NCI-H524 (cell line): ENCODE measurements at places on chromosomes 13 and 19.
A peak's percentile ranks its signal among the peaks of the same experiment; 100 is the strongest.

DNA sequence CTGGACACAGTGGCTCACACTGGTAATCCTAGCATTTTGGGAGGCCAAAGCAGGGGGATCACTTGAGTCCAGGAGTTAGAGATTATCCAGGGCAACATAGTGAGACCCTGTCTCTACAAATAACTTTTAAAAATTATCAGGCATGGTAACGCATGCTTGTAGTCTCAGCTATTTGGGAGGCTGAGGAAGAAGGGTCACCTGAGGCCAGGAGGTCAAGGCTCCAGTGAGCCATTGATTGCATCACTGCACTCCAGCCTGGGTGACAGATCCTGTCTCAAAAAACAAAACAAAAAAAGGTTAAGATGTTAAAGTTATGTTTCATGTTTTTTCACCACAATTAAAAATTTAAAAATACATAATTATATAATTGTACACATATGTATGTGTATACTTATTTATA is 19.2 kb upstream of the DIAPH3 start:
- no peak for DNase-seq

- DNase-seq = no peak
Measured at GRCh38 chr19:47419030-47419783, at the start of gene MEIS3. MEIS3 (minus strand) TSS chr19:47419527; CDS start chr19:47419081, 446 bp downstream.

- DNase-seq = no peak
Measured at GRCh38 chr13:109422161-109422560, 364.2 kb downstream of the IRS2 start.

GRCh38 chr19:42217520-42218437 is at the start of gene DEDD2:
DEDD2 (minus strand) TSS chr19:42217677; CDS start chr19:42217007, 670 bp downstream.
- peak; percentile 91 for DNase-seq

GRCh38 chr13:38824342-38824741 is 137.5 kb downstream of the FREM2 start:
- no peak for DNase-seq

GRCh38 chr19:48750771-48751504 is 1.5 kb downstream of the FUT1 start:
- DNase-seq = no peak

GRCh38 chr13:108276060-108276459 is 6.5 kb downstream of the TNFSF13B start:
- DNase-seq = no peak

DNA sequence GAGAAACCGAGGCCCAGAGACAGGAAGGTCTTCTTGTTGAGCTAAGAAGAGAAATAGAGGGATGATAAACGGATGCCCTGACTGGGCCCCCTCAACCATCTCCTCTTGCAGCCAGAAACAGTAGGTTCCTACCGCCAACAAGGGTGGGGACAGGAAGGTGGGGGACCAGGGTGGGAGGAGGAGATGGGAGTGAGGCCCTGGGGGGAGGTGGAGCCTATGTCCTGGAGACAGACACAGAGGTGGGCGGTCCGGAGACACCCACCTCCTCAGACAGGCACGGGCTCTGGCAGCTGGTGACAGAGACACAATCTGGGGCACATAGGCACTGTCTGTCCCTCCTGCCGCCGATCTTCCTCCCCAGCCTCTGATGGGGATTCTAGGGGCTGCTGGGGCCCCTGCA is 16.9 kb downstream of the GADD45B start:
- no peak for DNase-seq

GRCh38 chr19:47280183-47280797 is 5.6 kb downstream of the INAFM1 start:
- DNase-seq = peak; percentile 50

GRCh38 chr13:111216166-111216960 is 101.3 kb downstream of the ARHGEF7 start:
- DNase-seq = peak; percentile 30

- DNase-seq = no peak
Measured at GRCh38 chr13:107941345-107942029, 273.8 kb downstream of the LIG4 start.

DNA sequence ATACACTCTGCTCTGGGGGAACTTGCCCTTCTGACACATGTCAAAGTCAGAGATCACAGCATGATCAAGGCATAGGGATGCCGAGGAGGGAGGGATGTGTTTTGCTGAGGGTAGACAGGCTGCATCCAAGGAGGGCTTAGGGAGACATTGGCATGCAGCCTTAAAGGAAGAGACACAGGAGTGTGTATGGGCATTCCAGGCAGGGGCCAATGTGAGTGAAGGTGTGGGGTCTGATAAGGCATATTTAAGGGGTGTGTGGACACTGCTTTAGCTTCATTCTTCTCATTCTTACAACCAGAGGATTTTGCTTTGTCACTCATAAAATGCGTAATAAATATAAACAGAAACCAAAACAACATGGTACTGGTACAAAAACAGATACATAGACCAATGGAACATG is 193.4 kb downstream of the RGCC start:
- DNase-seq = no peak

GRCh38 chr19:40889366-40889765 is 7.3 kb upstream of the CYP2A7 start:
- no peak for DNase-seq
